Adrenal gland (tissue), 19 donors: ENCODE measurements at places on chromosomes 1 and 21. TPM values are rescaled to one million over a fixed set of nuclear protein-coding genes. Genes with fewer than 3 reads are reported as not detected.

Gene GJC2
- 2.1 TPM for polyA plus RNA-seq

Gene SLC1A7
- 0.05 TPM for polyA plus RNA-seq

Gene RNU1-2
- polyA plus RNA-seq, result not detected

Gene DEPDC1
- polyA plus RNA-seq, result 0.95 TPM

Gene B3GALT5
- 0.07 TPM for polyA plus RNA-seq
